ENCODE measurements at places on chromosomes 12 and 14.

GRCh38 chr14:64569138-64569631 is 19.4 kb downstream of the PPP1R36 start:
- DNase-seq, result peak; percentile 67

DNA sequence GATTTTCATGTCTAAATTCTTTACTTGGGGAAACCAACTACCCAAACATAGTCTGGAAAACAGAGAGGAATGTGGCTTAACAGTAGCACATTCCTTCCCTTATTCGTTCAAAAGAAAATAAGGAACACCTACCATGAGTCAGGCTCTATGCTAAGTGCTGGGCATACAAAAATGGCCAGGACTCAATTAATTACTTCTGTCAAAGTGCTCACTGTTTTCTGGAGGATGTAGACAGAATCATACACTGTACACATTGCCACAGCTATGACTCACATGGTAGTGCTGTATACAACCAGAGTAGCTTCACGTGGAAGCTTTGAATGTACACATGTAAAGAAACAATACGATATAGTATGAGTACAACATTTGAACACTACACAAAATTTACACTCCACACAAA is 50.1 kb downstream of the SLC25A21 start:
- peak; percentile 29 for DNase-seq

DNA sequence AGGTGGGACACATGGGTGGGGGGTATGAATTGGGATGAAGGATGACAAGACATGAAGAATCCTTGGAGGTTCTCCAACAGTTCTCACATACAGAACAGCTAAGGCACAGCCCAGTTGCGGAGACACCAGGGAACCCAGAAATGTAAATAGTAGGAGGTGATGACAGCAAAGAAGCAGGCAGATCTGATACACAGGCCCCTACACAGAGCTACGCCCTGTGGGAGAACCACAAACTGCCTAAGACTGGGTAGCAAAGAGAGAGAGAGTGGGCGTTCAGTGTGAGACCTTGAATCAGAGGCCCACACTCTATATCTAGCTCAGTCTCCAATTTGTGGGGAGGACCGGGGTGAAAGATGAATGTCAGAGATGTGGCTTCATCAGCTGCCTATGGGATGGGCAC is 9.5 kb upstream of the NUMB start:
- no peak for DNase-seq

GRCh38 chr12:77531912-77532311 is 298.8 kb upstream of the NAV3 start:
- no peak for DNase-seq

DNA sequence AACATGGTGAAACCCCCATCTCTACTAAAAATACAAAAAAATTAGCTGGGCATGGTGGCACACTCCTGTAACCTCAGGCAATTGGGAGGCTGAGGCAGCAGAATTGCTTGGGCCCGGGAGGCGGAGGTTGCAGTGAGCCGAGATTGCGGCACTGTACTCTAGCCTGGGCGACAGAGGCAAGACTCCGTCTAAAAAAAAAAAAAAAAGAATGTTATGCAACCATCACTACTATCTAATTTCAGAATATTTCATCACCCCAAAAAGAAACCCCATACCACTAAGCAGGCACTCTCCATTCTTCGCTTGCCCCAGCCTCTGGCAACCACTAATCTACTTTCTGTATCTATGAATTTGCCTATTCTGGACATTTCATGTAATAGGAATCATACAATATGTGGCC is 68.8 kb upstream of the AMN start:
- DNase-seq, result peak; percentile 77

GRCh38 chr12:46160101-46160980 is 108.5 kb downstream of the SLC38A1 start:
- DNase-seq, result no peak

DNA sequence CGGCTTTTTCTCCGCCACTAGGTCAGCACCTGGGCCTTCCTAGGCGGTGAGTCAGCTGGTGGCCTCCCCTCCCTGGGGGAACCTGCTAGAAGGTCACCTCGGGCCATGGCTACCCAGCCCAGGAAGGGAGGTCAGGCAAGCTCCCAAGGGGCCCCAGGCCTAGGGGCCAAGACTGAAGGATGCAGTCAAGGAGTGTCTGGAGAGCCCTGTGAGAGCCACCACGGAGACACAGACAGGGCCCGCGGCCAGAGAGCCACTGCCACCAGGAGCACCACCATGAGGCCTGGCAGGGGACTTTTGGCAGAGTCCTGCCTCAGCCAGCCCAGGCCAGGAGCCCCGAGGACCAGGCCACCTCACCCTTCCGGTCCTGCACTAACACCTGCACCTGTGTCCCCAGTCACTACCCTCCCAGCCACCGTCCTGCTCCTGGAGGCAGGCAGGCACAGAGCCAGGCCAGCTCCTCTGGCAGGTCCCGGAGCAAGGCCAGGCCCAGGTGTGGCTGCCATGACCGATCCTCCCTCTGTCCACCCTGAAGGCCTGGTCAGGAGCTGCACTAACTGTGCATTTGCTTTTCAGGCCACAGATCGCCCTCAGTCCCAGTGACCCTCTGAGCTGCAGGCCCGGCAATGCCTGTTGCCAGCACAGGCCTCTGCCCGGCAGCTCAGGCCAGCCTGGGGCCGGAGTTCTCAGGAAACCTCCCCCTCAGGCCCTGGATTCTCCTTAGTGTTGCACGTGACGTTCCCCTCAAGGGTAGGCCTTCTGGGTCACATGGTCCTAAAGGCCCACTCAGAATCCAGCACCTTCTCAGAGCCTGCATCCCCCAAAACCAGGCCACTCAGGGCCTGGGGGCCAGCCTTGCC is 6.9 kb downstream of the PHETA1 start:
- DNase-seq, result no peak

- DNase-seq, result no peak
These were observed 151.5 kb downstream of the PRKCH start for GRCh38 chr14:61472801-61473376.

- peak; percentile 56 for DNase-seq
These were observed 75.5 kb upstream of the RERGL start for GRCh38 chr12:18165422-18165871.

DNA sequence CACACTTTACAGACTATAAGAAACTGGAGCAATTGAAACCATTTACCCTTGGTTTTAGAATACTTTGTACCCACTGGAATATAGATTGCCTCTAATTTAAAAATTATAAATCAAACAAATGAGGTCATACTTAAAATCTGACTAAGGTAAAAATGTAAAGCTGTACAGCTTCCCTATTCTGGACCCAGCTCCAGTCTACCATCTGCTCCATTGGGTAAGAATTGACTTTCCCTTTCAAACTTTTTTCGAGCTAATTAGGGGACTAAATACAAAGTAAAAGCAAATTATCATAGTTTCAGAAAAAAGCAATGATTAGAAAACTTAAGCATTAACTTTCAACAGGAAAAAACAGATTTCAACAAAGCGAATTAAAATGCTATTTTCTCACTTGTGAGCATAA is 4.3 kb downstream of the KRR1 start:
- DNase-seq, result no peak

- DNase-seq, result no peak
These were observed 14.2 kb downstream of the BCL11B start for GRCh38 chr14:99257673-99258221.

- DNase-seq, result peak; percentile 77
These were observed 4.7 kb downstream of the ACVRL1 start for GRCh38 chr12:51911788-51912711.

GRCh38 chr14:23478109-23478759 is 8.7 kb downstream of the NGDN start:
- DNase-seq, result peak; percentile 25

- no peak for DNase-seq
These were observed 164.4 kb upstream of the LRIG3 start for GRCh38 chr12:59084511-59085375.

DNA sequence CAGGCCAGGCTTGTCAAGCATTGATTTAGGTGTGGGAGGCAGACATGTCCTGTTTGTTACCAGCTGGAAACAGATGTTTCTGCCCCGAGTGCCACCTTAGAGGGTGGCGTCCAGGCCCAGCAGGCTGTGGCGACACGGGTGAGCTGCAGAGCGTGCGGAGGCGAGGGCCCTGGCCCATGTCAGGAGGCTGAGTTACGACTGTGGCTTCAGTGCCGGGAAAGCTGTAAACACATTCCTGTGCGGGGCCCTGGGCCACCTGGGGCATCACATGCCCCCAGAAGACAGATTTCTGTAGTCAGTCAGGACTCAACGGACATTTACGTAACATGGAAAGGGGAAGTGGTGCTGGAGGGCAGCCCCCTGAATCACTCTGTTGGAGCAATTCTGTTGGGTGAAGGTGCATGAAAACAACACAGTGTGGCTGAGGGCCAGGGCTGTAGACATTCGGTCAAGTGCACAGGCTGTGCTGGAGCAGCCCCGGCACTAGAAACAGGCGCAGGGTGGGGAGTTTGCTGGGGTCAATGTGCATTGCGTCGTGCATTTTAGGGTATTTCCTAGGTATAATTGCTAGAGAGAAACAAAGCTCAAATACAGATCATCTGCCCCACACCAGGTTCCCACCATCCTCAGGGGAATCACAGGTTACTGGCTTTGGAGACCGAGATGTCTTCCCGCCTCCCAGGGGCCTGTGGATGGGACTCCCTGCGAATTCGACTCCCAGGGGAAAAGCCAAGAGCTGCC is 291.8 kb downstream of the TMEM121 start:
- DNase-seq, result peak; percentile 77

DNA sequence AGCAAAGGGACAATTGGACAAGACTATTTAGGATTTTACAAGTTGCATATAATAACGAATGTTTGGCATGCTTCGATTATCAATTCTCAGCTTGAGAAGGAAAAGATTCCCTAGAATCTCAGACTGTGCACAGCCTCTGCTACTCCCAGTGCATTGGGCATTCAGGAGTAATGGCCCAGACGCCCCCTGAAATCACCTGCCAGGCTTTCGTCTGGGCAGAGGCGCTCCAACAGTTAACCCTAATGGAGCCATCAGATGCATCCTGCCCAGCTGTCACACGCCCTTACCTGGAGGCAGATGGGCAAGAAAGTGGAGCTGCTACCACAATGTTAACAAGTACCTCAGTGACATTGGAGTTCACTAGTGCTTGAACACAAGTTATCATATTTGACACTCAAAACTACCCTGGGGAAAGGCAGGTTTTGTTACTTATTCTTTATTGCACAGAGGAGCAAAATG is 927 bp upstream of the LRP6 start:
- DNase-seq, result no peak

- DNase-seq, result no peak
These were observed 6.8 kb downstream of the VRK1 start for GRCh38 chr14:96803958-96804357.

- peak; percentile 67 for DNase-seq
These were observed 682 bp upstream of the TRIP11 start for GRCh38 chr14:92040431-92041051.

DNA sequence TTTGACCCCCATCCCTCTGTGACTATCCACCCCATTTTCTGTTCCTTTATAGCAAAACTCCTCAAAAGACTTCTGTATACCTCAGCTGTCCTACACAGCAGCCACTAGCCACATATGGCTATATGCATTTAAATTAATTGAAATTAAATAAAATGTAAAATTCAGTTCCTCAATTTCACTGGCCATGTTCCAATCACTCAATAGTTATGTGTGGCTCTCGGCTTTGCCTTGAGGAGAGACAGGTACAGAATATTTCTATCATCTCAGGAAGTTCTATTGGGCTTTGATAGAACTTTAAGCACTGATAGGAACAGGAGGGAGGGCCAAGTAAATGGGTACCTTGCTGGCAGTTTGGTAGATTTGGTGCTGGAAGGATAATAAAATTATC is 280.3 kb upstream of the AMIGO2 start:
- DNase-seq, result no peak

DNA sequence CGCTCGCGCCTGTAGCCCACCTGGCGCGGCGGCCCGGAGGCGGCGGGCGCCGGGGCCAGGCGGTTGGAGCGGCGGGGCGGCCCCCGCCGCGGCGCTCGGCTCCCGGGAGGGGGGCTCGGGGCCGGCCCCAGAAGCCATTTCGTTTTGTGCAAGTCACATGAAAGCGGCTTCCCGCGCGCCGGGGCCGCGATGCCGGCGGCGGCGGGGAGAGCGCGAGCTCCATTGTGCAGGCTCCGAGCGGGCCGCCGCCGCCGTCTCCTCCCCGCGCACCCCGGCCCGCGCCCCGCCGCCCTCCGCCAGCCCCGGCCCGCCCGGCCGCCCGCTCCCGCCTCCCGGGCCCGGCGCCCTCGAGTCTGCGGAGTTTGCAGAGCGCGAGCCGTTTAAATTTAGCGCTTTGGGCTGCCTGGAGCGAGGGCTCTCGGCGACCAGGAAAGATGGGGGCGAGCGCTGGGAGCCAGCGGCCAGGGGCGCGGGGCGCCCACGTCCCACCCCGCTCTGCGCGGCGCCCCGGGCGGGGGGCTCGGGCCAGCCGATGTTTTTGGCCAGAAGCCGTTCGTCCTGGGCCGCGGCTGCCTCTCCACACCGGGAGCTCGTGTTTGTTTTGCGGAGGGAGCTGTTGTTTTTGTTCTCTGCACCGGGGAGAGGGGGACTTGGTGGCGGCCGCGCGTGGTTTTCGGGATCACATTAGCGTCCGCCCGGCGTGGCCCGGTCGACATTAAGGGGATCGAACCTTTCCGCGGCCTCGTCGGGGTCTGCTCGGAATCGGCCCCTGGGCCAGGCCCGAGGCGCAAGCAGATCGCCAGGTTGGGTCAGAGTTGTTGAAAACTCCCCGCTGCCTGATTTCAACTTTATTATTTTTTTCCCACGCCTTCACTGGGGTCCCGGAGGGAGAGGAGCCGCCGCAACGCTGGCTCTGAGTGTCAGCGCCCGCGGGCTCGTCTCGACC is 982 bp downstream of the BCL7A start:
- DNase-seq, result no peak

- no peak for DNase-seq
These were observed 198.9 kb upstream of the CAND1 start for GRCh38 chr12:67070307-67070600.

DNA sequence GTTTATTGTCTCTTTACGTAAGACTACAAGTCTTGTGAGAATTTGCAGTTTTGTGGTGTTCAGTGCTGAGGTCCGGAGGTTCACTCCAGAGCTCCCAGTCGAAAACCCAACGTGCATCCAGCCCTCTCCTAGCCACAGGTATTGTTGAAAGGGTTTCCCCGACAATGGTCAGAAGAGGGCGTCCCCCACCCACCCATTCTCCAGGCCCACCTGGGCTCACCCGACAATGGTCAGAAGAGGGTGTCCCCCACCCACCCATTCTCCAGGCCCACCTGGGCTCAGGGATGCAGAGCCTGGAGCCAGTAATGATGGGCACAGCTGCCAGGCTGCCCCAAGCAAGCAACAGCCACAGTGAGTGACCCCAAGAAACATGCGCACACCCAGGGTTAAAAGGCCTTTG is 126.8 kb upstream of the EVL start:
- DNase-seq, result no peak
